ENCODE measurements at places on chromosomes 16 and 17.
A peak's percentile ranks its signal among the peaks of the same experiment; 100 is the strongest.

- DNase-seq, result no peak
These were observed 7.5 kb downstream of the HID1 start for GRCh38 chr17:74964988-74965622.

GRCh38 chr17:1643999-1644492 lies 1.5 kb downstream of the SCARF1 start:
- no peak for DNase-seq

GRCh38 chr17:10598621-10599020 lies 49.2 kb upstream of the MYH2 start:
- no peak for DNase-seq

GRCh38 chr17:4510618-4510941 lies 11.9 kb downstream of the SPNS2 start:
- no peak for DNase-seq

DNA sequence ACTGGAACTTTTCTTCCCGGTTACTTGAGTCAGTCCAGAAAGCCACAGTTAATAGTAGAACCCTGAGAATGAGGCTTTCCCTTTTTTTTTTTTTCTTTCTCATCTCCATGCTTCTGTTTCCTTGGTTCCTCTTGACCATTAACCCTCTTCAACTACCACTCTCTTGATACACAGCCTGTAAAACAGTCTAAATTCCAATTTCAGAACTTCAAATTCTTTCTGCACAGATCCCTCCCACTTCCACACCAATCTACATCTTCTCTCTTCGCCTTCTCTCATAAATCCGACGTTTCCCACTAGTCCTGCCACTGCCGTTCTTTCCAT lies 588 bp downstream of the METTL16 start:
- DNase-seq, result no peak

GRCh38 chr16:9033125-9033830 lies 58.2 kb upstream of the HAPSTR1 start:
- DNase-seq, result no peak

GRCh38 chr17:16007439-16007838 lies 7.8 kb downstream of the TTC19 start:
- no peak for DNase-seq

- DNase-seq, result no peak
These were observed 478 bp upstream of the TRPV1 start for GRCh38 chr17:3609689-3610088.

- DNase-seq, result no peak
These were observed 13.4 kb downstream of the UTP6 start for GRCh38 chr17:31888124-31888523.

- DNase-seq, result no peak
These were observed 12.4 kb downstream of the SGCA start for GRCh38 chr17:50177983-50178834.

DNA sequence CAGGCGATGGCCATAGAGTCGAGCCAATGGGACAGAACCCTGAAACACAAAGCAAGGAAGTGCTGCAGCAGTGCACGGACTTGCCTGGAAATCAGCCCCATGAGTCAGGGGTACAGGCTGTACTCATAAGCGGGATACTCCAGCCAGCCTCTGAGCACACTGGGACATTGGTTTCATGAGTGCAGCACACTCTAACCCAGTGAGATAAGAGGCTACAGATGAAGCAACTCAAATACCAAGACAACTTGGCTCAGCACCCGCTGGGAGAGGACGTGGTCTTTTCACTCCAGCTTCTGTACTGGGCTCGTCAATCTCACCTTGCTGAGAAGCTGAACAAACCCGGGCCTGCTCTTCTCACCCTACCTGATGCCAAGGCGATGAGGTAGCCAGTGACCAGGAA lies 98.2 kb downstream of the AXIN2 start:
- DNase-seq, result no peak

DNA sequence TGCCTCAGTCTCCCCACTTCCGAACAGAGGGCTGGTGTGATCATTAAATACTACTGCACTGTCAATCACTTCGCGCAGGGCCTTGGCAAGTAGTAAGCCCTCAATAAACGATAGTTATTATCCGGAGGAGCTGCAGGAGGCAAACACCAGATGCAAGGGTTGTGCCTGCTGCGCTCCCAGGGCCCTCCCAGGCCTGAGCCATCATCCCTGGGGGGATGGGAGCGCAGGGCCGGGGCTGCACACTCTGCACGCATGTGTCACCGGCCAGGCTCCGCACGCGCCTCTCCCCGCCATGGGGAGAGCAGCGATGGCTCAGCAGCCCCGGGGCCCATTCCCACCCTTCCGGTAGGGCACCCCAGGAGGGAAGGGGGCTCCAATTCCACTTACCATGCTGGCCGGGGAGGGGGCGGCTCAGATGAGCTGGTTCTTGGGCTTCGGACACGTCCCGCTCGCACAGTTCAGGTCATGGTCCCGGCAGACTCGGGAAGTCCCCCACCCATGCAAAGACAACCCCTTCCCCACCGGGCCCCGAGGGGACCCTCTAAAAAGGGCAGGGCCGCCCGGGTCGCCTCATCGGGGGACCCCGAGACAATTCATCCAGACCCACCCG lies 681 bp downstream of the XPO6 start:
- DNase-seq, result peak; percentile 60

DNA sequence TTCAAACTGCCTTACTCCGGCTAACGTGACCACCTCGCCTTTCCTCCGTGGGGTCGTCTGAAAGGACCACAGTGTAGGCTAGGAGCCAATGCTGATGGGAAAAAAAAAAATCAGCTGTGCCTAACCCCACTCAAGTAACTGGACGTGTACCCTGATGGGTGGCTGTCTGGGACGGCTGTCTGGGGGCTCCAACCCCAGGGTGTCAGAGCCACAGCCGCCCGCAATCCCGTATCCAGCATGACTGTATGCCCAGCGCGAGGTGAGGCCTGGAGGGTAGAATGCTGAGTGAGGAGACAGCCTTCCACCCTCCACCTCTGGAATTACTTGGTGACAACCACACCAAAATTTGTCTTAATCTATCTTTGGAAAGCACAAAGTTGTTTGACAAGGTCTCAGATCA lies 2.8 kb downstream of the CSNK1D start:
- no peak for DNase-seq

DNA sequence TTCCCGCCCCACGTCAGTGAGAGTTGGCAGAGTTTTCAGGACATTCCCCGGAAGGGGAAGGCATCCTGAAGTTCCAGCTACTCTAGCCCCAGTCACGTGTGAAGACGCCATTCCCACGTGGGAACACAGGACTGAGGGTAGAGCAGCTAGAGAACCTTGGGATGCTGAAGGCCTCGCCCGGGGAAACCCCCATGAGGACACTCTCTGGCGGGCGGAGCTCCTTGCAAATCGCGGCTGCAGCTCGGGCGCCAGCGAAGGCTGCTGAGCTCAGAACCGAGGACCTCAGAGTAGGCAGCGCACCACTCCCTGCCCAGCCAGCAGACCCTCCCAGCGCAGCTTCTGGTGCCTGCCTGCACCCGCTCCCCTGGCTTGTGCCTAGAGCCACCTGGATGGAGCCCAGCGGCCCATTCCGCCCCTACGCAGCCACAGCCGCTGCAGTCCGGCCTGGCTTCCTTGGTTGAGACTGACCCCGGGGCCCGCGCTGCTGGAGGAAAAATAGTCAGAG lies 51.9 kb downstream of the SHCBP1 start:
- DNase-seq, result no peak

- DNase-seq, result no peak
These were observed 218.8 kb downstream of the RAB11FIP4 start for GRCh38 chr17:31609996-31610910.

DNA sequence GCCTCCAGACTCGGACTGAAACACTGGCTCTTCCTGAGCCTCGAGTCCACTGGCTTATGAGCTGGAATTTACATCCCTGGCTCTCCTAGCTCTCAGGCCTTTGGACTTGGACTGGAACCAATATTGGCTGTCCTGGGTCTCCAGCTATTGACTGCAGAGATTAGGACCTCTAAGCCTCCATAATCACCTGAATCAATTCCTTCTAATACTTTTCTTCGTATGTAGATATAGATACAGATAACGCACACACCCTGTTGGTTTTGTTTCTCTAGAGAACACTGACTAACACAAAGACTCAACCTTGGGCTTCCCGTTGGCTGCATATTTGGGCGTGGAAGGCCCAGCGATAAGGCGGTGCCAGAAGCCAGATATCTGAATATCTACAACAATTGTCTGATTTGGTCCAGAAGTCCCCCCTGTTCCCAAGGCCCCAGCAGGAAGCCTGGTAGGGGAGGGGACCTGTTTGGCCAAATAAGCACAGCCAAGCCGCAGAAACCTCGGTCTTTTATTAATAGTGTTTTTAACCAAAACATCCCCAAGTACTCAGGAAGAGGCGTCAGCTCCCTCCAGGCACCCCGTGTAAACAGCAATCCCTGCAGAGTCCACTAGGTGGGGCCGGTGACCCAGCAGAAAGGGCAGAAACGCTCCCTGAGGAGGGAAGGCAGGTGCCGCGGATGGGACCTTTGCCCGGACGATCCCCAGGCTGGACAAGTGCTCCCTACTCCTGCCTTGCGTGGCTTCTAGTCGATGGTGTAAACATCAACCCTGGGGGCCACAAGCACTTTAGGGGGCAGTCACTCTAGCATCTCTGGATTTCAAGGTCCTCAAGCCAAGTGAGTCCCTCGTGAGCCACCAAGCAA lies 57.0 kb downstream of the ABR start:
- peak; percentile 87 for DNase-seq

DNA sequence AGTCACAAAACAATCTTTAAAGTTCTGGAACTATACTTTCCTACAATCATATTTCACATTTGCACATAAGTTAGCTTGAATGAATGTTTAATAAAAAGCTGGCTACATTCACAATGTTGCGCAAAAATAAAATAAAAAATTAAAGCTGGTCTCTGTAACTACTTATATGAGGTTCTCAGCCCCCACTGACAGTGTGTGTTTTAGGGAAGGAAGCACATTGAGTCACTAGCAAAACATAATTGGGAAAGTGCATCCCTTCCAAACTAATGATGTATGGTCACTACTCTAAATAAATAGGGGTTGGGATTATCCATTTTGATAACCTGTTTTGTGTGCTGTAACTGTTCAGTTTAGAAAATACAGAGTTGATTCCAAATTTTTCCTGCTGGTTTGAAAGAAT lies 251.9 kb downstream of the IRX3 start:
- no peak for DNase-seq

GRCh38 chr17:4433515-4434031 lies at the start of gene SPNS3:
SPNS3 (plus strand) TSS chr17:4433940; CDS start chr17:4433968, 28 bp downstream.
- no peak for DNase-seq

DNA sequence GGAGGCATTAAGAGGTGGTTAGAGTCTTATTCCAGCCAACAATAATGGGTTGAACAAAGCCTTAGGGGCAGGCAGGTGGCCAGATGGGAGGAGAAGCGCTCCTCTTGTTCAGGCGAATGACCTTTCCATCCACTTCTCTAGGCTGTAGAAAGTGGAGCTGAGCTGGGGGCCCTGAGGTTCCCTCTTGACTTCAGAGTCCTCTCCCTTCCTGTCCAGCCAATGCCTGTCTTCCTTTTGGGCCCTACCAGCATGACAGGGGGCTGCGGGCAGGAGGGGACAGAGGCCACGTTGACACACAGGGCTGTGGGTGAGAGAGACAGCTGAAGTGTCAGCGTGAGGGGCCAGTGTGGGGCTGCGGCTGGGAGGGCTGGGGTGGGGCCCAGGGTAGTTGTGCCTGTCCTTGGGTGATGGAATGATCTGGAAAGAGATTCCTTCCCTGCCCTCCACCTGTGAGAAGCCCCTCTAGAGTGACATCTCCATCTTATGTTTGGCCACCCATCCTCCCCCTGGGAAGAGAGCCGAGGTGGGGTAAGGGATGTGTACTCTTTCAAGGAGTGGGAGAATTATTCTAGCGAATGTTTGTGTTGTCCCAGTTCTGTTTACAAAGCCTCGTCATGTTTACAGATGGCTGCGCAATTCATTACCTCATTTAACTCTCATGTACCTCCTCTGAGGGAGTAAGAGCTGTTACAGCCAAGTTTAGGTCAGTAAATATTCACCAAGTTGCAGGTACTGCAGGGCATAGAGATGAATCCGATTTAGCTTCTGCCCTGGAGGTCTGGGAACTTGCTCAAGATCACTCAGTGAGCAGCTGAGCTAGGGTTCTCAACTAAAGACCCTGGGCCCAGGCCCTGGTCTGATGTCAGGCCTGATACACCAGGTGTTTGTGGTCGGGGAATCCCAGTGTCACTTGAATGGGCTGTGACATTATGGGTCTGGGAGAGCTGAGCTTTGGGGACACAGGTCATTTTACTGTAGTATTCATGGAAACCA lies 3.3 kb downstream of the ERBB2 start:
- DNase-seq, result no peak

DNA sequence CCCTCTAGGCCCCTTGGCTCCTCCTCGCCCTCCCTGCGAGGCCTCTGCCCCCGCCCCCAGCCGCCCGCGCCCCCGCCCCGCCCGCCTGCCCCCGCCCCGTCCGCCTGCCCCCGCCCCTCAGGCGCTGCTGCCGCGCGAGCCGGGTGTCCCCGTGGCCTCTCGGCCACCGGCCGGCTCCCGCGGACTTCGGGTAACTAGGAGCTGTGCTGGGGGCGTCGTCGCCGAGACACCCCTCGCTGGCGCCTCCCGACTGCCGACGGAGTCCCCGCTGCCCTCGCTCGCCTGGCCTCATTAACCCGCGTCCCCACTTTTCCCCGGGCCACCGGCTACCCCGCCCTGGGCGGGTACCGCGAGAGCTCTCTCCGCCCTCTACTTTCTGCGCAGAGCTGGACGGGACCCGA lies at the start of gene TLCD1:
TSS of gene TLCD1 (minus strand) at position 8 of the 401 bp plus-strand sequence. CDS start 136 bp downstream, outside the sequence.
- DNase-seq, result no peak

All from activated T-cell treated with anti-CD3 and anti-CD28 coated beads for 4 hours (primary cell).